ENCODE measurements at places on chromosomes 16 and 17.

- DNase-seq = no peak
These were observed 203.0 kb upstream of the DYNLRB2 start for GRCh38 chr16:80337786-80338185.

DNA sequence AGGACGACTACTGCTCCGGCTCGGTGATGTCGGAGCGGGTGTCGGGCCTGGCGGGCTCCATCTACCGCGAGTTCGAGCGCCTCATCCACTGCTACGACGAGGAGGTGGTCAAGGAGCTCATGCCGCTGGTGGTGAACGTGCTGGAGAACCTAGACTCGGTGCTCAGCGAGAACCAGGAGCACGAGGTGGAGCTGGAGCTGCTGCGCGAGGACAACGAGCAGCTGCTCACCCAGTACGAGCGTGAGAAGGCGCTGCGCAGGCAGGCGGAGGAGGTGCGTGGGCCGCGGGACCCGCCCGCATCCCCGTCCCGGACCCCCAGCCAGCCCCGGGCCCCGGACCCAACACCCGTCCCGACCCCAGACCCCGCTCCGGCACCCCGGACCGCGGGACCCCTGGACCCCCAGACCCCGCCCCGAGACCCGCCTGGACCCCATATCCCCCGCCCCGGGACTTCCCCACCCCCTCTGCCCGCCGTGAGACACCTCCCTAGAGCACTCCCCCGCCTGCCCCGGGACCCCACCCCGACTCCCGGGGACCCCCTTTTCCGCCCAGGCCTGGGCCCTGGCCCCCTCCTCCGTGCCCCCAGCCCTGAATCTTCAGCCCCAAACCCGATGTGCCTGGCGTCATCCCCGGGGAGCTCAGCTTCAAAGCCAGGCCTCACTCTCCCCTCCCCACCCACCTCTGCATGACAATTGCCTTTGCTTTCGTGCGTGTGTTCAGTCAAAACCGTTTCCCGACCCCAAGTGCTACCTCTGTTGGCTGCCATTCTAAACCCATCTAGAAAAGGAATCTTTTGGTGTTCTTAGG is 594 bp downstream of the MAPK8IP3 start:
- no peak for DNase-seq

DNA sequence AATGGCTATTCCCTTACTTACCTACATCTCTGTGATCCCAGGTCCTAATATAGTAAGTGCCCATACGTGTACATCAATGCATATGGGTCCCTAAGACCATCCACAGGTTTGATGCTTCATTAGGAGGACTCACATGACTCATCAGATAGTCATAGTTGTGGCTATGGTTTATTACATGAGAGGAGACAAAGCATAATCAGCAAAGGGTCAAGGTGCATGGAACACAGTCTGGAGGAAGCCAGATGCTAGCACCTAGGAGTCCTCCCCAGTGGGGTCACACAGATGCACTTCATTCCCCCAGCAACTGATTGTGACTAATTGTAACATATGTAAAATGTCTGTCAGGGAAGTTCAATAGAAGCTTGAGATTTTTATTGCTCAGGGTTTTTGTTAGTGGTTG is 42.8 kb downstream of the PHKB start:
- no peak for DNase-seq

- no peak for DNase-seq
These were observed 40.9 kb downstream of the TK2 start for GRCh38 chr16:66508914-66509496.

GRCh38 chr16:89020925-89021595 is 44.1 kb upstream of the CBFA2T3 start:
- no peak for DNase-seq

GRCh38 chr16:28865722-28866453 is 2.2 kb downstream of the SH2B1 start:
- DNase-seq = no peak

- no peak for DNase-seq
These were observed 32.0 kb upstream of the CIBAR2 start for GRCh38 chr16:85144026-85144915.

- DNase-seq = peak; percentile 92
These were observed 1.1 kb upstream of the HAPSTR1 start for GRCh38 chr16:9090101-9090959.

DNA sequence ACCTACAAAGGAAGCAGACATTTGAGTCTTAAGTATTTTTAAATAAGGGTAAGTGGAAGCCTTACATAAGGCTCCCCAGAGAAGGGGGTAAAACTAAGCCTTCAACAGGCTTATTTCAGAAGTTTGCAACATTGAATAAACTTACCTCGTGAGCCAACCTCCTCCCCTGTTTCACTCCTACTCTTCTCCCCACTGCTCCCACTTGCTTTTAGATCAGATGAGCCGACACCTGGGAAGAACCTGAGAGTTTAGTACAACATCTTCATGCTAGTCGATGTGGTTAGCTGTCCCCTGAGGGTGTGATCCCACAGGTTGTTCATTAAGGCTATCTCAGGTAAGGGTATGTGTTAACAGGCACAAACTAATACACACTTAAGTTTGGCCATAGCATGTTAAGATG is 13.8 kb downstream of the ZP2 start:
- DNase-seq = no peak

DNA sequence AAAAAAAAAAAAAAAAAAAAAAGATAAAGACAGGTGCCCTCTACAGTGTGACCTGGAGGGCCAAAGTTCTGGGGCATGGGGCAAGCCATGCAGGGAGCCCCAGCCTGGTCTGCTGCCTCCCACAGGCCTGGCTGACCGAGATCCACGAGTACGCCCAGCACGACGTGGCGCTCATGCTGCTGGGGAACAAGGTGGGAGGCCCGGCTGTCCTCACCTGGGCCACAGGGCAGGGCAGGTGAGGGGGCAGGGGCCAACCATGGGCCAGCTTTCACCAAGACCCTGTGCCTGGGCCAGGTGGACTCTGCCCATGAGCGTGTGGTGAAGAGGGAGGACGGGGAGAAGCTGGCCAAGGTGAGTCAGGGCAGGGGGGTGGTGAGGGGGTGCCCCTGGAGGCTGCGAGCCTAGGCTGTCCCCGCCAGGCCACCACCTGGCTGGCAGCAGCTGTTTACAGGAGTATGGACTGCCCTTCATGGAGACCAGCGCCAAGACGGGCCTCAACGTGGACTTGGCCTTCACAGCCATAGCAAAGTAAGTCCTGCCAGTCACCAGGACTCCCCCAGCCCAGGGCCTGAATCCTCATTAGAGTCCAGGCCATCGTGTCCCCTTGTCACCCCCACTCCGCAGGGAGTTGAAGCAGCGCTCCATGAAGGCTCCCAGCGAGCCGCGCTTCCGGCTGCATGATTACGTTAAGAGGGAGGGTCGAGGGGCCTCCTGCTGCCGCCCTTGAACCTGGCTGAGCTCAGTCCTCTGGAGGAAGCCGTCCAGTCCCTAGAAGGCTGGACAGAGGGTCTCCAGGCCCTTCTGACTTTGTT is 2.7 kb upstream of the TRAF7 start:
- DNase-seq = no peak

GRCh38 chr16:87092958-87093357 is 224.2 kb downstream of the C16orf95 start:
- DNase-seq = no peak

GRCh38 chr17:27473748-27474609 is 17.7 kb downstream of the KSR1 start:
- DNase-seq = no peak

DNA sequence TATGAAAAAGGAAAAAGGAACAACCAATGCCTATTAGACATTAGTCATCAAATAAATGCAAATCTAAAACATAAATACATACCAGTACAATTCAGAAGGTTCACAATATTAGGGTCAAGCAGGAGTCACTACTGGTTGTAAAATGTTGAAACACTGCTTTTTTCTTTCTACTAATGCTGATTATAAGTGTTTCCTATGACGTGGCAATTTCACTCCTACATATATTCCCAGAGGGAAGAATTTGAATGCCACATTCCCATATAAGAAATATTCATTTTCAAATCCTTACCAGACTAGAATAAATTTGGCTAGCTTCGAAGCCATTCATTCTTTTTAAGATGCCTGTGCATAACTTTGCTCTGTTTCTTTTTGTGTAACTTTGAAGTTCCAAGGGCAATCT is 2.6 kb upstream of the KRTAP9-2 start:
- no peak for DNase-seq

DNA sequence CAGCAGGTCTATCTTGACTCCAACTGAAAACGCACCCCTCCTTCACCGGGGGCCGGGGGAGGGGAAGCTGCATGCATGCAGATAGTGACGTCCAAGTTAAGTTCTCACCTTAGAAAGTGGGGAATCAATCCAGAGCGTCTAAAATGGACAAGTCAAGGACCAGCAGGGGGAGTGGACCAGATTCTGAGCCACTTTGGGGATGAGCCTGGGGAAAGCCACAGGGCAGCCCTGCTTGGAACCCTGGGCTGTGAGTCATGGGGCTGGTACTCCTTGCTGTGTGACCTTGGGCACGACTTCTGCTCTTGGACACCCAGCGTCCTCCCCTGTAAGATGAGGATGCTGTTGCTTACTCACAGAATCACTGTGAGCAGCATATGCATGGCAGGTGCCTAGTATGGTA is 9.1 kb downstream of the TNFRSF13B start:
- DNase-seq = no peak

DNA sequence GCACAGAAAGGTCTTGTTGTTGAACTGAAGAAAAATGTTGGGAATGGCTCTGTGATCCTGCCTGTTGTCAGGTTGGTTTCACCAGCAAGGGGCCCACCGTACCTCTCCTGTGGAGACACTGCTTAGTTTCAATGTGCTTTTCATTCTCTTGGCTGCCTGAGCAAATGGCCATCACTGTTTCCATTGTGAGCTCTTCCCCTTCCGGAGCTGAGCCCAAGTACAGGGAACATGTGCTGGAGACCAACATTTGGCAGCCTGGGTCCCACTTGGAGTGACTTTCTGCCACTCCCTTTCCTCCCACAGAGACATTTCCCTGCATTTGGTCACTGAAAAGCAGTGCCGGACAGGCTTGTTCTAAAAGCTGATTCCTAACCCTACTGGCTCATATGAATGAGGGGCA is 23.1 kb downstream of the GABARAPL2 start:
- no peak for DNase-seq

DNA sequence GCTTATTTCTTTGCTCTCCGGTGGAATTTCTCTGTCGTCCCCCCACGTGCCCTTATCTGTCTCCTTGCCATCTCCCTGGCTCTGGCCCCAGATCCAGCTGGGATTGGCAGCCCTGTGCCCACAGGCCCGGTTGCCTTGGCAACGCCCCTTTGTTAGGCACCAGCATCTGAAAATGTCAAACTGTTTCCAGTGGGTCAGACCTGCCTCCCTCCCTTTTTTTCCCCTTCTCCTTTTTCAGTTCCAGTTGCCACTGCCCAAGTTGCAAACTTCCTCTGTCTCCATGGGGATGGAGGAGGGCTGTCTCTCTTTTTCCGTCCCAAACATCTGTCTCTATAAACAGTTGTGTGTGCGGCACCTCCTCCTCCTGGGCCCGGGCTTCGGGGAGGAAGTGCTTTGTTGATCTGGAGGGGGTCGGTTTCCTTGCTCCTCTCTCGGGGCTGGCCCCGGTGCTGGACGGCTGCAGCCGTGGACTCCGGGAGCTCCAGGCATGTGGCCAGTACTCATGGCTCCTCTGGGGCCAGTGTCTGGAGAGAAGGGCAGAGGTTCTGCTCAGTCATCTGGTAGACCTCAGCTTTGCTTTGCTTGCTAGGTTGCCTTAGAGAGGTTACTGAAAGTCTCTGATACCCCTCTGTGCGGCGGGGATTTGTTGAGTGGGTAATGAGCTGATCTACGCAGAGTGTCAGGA is 35.3 kb downstream of the SOCS3 start:
- no peak for DNase-seq

DNA sequence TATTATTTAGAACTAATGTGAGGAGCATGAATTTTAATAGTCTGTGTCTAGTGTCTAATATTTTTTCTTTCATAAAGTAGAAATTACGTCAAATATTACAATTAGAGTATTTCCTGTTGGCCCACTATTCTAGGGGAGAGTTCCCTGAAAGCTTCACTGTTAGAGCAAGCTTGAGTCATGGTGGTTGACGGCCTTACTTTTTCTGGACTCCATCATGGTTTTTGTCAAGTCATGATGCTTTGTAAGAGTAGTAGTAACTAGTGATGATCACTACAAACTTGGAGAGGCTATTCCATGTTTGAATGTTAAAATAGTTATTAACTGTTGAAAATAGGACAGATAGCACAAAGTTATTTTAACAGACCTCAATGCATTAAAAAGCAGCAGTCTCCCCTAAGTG is 1.7 kb downstream of the PSMD11 start:
- no peak for DNase-seq

DNA sequence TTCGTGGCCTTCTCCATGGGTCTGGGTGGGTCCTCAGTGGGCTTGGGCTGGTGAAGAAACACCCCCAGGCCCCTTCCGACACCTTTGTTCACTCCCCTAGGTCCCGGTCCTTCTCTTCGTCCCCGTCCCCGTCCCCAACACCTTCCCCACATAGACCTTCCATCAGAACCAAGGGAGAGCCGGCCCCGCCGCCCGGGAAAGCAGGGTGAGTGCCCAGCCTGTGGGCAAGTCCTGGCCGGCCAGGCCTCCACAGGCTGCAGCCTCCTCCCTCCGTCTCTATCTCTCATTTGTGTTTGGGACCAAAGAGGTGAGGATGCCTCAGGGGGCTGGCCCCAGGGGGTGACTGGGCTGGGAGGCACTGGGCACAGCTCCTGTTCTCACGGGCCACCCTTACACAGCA is 14.5 kb upstream of the IL17C start:
- no peak for DNase-seq

- no peak for DNase-seq
These were observed 13.6 kb downstream of the C16orf86 start for GRCh38 chr16:67679935-67680897.

DNA sequence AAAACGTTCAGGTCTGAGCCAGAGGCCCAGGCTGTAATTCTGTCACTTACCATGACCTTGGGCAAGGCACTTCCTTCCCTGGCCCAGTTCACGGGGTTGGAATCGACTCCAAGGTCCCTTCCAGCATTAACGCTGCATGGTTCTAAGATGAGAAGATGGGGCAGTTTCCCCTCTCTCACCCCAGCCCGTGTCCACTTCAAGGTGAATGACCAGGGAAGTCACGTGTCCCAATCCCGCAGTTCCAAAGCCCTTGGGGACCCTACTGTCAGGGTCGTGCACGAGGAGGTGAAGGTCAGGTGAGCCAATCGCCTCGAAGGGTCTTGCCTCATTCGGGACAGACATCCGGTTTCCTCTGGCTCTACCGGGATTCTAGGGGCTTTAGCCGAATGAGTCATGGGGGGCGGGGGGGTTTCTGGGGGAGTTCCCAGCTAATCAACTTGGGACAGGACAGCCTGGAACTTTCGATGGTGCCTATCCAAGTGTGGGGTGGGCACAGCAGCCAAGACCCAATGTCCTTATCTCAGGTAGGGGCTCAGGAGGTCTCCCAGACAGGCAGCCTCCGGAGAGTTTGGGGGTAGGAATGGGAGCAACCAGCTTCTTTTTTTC is 762 bp upstream of the CSF3 start:
- no peak for DNase-seq
